NCI-H1105 (cell line): ENCODE measurements at places on chromosomes 11 and 22.

DNA sequence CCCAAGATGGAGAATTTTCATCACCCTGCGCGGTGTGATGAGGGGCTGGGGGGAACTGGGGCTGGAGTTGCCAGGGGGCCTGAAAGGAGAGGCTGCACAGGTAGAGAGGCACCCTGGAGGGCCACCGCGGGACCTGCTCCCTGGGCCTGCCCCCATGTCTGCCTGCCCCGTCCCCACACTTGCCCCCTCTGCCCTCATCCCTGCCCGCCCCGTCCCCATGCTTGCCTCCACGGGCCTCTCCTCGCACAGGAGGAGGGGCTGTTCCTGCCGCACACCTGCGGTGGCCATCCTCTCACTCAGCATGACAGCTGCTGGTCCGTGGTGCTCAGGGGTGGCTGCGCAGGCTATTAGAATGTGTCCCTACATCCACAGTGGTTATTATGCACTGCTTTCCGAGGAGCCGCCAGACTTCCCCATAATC is 43.5 kb downstream of the LINC01488 start:
- DNase-seq, result no peak

GRCh38 chr22:49538006-49538405 is 289.7 kb downstream of the BRD1 start:
- no peak for DNase-seq

DNA sequence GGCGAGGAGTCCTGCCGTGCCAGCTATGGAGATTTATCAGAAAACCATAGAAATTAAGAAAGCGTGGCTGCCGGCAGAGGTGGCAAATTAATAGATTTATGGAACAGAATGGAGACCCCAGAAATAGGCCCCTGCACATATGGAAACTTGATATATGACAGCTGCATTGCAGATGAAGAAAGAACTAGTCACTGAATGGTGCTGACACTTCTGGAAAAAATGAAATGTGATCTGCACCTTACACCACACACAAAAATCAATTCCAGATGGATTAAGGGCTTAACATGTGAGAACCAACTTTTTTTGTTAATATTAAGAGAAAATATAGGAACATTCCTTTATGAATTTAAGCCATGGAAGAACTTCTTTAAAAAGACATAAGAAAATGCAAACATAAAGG is 40.3 kb upstream of the TSKU start:
- DNase-seq, result no peak

GRCh38 chr11:33151399-33151798 is 9.9 kb downstream of the CSTF3 start:
- DNase-seq, result no peak

DNA sequence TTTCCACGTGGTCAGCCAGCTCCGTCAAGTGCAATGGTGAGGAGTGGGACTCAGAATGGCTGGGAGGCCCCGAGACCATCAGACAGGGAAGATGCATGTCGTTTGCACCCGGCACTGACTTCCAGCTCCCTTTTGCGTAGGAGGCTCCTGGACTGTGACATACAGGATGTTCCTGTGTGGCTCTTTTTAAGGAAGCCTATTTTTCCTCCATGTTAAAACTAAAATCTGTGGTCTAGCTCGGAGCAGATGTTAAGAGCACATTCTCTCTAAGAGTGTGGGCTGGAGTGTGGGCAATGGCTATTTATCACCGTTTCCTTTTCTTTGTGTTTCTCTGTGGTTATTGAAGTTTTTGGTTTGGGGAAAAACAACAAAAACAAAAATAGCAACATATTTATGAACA is 40.9 kb upstream of the AMPD3 start:
- DNase-seq, result no peak
